ENCODE measurements at places on chromosomes 1 and 21.

- no peak overlapping the region for H3K4me3 ChIP-seq
- H3K27me3 ChIP-seq = no peaks in the 10 kb centered on the region
- peaks cover 12% of the 10 kb centered on the region for H3K36me3 ChIP-seq
- peaks cover 47% of the 10 kb centered on the region for H3K4me1 ChIP-seq
- H3K27ac ChIP-seq = no peak overlapping the region
Measured at GRCh38 chr1:232589111-232589811, 40.7 kb downstream of the SIPA1L2 start.

DNA sequence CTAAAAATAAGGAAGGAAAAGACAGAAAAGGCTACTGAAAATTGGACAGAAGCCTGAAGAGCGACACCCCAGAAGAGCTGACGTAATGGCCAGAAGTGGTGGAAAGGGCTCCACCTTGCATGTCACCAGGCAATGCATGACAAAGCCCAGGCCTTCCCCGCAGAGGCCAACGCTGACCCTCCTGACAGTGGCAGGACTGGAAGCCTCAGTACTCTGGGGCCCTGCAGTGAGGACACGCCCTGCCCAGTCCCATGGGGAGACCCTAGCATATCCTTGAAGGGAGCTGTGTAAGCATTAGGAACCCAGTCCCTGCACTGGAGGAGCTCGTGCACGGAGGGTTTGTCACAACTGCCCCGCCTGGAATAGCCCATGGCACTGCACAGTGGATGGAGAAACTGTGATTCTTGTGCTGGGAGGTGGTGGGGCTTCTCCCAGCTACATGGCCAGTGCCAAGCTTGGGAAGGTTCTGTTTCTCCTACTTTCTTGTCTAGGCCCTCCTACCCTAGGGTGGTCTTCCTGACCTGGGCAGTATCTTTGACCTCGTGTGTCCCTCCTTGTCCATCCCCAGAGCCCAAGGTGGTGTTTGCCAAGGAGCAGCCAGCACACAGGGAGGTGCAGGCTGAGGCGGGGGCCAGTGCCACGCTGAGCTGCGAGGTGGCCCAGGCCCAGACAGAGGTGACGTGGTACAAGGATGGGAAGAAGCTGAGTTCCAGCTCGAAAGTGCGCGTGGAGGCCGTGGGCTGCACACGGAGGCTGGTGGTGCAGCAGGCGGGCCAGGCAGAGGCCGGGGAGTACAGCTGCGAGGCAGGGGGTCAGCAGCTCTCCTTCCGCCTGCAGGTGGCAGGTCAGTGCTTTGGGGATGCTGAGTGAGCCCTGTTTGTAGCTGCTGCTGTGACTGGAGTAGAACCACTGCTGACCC lies 60.4 kb downstream of the OBSCN start:
- H3K36me3 ChIP-seq = no peaks in the 10 kb centered on the region
- no peak overlapping the region for H3K4me3 ChIP-seq
- DNase-seq = no peak
- no peaks in the 10 kb centered on the region for H3K27me3 ChIP-seq
- H3K4me1 ChIP-seq = no peaks in the 10 kb centered on the region
- H3K27ac ChIP-seq = no peak overlapping the region

GRCh38 chr21:36436829-36437744 lies 42.8 kb downstream of the CLDN14 start:
- no peak overlapping the region for H3K27ac ChIP-seq
- peaks cover 12% of the 10 kb centered on the region for H3K27me3 ChIP-seq
- no peak for DNase-seq
- H3K36me3 ChIP-seq = no peaks in the 10 kb centered on the region

GRCh38 chr21:44437696-44438431 lies 17.4 kb upstream of the LRRC3 start:
- no peak overlapping the region for H3K27ac ChIP-seq
- no peaks in the 10 kb centered on the region for H3K27me3 ChIP-seq
- no peak for DNase-seq
- no peak overlapping the region for H3K4me3 ChIP-seq
- H3K4me1 ChIP-seq = no peaks in the 10 kb centered on the region

GRCh38 chr1:185695299-185695698 lies 38.9 kb upstream of the HMCN1 start:
- no peak overlapping the region for H3K4me3 ChIP-seq
- H3K4me1 ChIP-seq = peaks cover 12% of the 10 kb centered on the region
- peaks cover 9% of the 10 kb centered on the region for H3K27me3 ChIP-seq
- DNase-seq = no peak
- no peak overlapping the region for H3K27ac ChIP-seq

DNA sequence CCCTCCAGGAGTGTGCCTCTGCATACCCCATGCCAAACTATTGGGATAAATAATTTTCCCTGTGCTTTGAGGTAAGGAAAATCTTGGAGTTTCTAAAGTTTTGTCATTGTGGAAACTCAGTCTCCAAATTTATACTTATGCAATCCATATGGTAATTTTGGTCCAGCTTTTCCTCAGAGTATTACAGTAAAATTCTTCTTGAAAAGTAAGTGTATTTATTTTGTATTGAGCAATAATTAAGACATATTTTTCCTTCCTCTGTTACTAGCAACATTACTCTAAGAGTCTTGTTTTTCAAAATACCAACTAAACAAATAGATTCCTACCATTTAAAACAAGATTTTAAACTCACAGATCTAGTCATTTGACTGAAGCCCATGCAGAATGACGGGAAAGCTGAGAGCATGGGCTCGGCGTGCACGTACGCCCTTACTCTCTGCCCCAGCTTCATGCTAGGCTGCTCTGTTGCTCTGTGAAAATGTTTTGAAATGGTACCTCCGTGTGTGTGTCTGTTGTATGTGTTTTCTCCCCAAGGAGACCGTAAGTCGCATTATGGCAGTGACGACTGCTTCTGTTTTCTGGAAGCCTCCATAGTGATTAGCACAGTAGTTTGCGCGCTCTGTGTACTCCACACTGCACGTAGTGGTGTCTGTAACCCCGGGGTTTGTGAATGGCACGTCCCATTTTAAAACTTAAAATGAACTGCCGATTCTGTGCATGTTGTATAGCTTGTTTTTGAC lies 165.3 kb downstream of the SDCCAG8 start:
- peaks cover 50% of the 10 kb centered on the region for H3K4me1 ChIP-seq
- H3K36me3 ChIP-seq = peaks cover 14% of the 10 kb centered on the region
- peak overlapping the region; percentile 61 for H3K4me3 ChIP-seq
- no peak for DNase-seq
- H3K27ac ChIP-seq = peak overlapping the region; percentile 57

DNA sequence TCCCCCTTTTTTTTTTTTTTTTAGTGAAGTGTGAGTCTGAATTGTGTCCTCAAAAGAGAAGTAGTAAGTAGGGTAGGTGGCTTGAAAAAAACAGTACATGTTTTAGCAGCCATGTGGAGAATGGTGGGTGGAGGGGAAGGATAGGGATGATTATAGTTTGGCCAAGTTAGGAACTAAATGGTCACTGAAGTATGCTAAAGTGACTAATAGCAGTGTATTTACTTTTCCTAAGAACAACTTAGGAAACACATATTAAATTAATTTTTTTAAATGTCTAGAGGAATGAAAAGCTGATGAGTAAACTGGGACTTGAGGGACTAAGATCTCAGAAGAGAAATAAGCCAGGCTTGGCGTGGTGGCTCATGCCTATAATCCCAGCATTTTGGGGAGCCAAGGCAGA lies 55.5 kb downstream of the PLA2G4A start:
- H3K4me1 ChIP-seq = no peaks in the 10 kb centered on the region
- no peak for DNase-seq
- H3K27ac ChIP-seq = no peak overlapping the region
- H3K36me3 ChIP-seq = no peaks in the 10 kb centered on the region
- H3K27me3 ChIP-seq = peaks cover 3% of the 10 kb centered on the region

GRCh38 chr1:178543290-178543607 lies 30.3 kb downstream of the TEX35 start:
- DNase-seq = no peak
- H3K4me3 ChIP-seq = peak overlapping the region; percentile 88

DNA sequence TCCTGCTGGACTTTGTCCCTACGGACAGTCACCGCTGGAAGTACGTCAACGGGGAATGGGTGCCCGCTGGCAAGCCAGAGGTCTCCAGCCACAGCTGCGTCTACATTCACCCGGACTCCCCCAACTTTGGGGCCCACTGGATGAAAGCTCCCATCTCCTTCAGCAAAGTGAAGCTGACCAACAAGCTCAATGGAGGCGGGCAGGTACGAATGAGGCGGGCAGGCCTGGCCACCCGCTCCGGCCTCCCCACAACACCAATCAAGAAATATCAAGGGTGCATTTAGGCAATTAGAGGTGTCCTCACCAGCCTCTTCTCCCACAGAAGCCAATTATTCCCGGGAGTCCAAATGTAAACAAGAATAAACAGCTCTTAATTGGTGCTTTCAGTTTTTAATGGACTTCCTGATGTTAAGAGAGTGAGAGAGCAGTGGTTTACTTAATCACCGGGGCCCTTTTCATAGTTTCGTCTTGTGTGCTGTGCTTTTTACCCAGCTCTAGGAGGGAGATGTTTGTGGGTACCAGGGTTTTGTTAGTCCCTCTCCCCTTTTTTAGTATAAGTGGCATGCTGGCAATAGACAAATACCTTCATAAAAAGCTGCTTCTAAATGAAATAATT lies 10.7 kb downstream of the TBX19 start:
- H3K27me3 ChIP-seq = no peaks in the 10 kb centered on the region
- H3K36me3 ChIP-seq = no peaks in the 10 kb centered on the region
- no peak overlapping the region for H3K4me3 ChIP-seq
- H3K4me1 ChIP-seq = peaks cover 14% of the 10 kb centered on the region
- no peak overlapping the region for H3K27ac ChIP-seq

DNA sequence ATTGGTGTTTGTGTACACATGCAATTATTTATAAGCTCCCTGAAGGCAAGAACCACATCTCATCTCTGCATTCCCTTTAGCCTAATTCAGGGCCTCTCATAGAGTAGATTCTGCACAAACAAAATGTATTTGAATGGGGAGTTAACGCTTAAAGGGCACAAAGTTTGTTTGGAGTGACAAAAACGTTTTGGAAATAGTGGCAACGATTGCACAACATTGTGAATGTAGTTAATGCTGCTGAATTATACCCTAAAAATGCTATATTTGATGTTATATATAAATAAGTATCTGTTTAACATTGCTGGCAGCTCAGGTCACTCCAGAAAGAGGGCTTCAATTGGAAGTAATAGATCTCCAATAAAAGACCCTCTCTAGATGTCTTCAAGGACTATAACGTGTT lies 42.8 kb downstream of the TRIT1 start:
- peaks cover 34% of the 10 kb centered on the region for H3K4me1 ChIP-seq
- DNase-seq = no peak
- H3K4me3 ChIP-seq = no peak overlapping the region

DNA sequence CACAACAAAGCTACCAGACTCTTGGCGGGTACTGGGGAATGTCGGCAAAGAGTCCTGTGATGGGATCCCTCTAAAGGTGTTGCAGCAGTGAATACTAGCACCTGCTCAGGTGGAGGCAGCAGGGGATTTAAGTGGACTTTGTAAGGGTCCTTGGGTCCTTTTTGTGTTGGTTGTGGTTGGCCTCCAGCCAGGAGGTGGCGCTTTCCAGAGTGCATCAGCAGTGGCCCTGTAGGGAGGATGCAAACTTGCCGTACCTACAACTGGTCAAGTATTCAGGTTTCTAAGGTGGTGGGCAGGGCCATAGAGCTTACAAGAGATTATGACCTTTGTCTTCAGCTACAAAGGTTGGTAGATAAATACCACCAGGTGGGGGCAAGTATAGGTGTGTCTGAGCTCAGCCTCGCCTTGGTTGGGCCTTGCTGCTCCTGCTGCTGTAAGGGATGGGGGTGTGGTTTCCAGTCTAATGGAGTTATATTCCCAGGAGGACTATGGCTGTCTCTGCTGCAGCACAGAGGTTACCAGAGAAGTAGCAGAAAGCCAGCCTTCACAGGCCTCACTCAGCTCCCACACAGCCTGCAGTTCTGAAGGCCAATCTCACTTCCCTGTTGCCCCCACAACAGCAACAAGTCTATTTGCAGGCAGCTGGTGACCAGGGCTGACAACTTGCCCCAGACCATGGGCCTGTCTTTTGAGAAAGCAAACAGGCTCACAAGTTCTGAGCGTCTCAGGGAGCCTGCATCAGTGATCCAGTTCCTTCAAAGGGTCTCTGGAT lies 7.3 kb downstream of the OR2M5 start:
- no peak overlapping the region for H3K27ac ChIP-seq
- no peaks in the 10 kb centered on the region for H3K27me3 ChIP-seq
- no peak overlapping the region for H3K4me3 ChIP-seq
- H3K4me1 ChIP-seq = no peaks in the 10 kb centered on the region
- no peak for DNase-seq

- no peak overlapping the region for H3K4me3 ChIP-seq
- no peak for DNase-seq
- H3K36me3 ChIP-seq = peaks cover 39% of the 10 kb centered on the region
- no peaks in the 10 kb centered on the region for H3K4me1 ChIP-seq
- no peaks in the 10 kb centered on the region for H3K27me3 ChIP-seq
Measured at GRCh38 chr1:113714606-113715269, 44.5 kb downstream of the PHTF1 start.

- H3K27ac ChIP-seq = peak overlapping the region; percentile 95
- H3K4me1 ChIP-seq = peaks cover 86% of the 10 kb centered on the region
- H3K36me3 ChIP-seq = peaks cover 3% of the 10 kb centered on the region
- peak overlapping the region; percentile 68 for H3K4me3 ChIP-seq
Measured at GRCh38 chr1:53413175-53414001, 45.8 kb upstream of the DMRTB1 start.

DNA sequence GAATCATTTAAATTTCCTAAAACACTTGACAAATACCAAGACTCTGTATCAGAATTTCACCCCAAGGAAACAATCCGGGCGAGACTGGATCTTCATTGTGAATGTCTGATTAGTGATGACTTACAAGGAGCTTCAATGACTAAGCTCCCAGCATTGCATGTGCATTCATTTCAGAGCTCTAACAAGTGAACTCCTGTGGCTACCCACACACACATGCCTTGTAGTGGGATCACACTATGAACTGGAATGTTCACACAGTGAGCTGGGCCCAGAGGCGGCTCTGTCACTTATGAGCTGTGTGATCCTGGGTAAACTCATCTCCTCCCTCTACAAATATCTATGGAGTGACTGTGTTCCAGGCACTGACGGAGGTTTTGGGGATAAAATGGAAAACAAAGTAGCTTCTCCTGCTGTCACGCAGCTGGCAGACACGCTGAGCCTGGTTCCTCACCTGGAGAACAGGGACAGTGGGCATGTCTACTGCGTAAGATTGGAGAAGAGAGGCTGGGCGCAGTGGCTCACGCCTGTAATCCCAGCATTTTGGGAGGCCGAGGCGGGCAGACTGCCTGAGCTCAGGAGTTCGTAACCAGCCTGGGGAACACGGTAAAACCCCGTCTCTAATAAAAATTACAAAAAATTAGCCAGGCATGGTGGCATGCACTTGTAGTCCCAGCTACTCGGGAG lies 56.9 kb downstream of the CLSTN1 start:
- DNase-seq = no peak
- H3K27me3 ChIP-seq = no peaks in the 10 kb centered on the region
- no peak overlapping the region for H3K27ac ChIP-seq
- H3K36me3 ChIP-seq = peaks cover 7% of the 10 kb centered on the region

- peaks cover 2% of the 10 kb centered on the region for H3K27me3 ChIP-seq
- peaks cover 22% of the 10 kb centered on the region for H3K36me3 ChIP-seq
- no peak for DNase-seq
Measured at GRCh38 chr1:18949686-18950400, 6.6 kb downstream of the IFFO2 start.

GRCh38 chr1:31776032-31776431 lies 11.9 kb upstream of the ADGRB2 start:
- peaks cover 2% of the 10 kb centered on the region for H3K36me3 ChIP-seq
- H3K4me1 ChIP-seq = peaks cover 15% of the 10 kb centered on the region
- peaks cover 46% of the 10 kb centered on the region for H3K27me3 ChIP-seq
- no peak for DNase-seq
- H3K27ac ChIP-seq = no peak overlapping the region
- no peak overlapping the region for H3K4me3 ChIP-seq

GRCh38 chr1:208335371-208336136 lies 91.4 kb upstream of the PLXNA2 start:
- H3K36me3 ChIP-seq = no peaks in the 10 kb centered on the region
- no peak overlapping the region for H3K4me3 ChIP-seq
- H3K27ac ChIP-seq = no peak overlapping the region
- no peaks in the 10 kb centered on the region for H3K4me1 ChIP-seq
- peaks cover 23% of the 10 kb centered on the region for H3K27me3 ChIP-seq
- no peak for DNase-seq

Measured in activated T-helper 1 cell treated with anti-CD3 and anti-CD28 coated beads, Interleukin-12 subunit alpha, Interleukin-12 subunit beta, Interleukin-2, Interleukin-4 antibody, amounts not matched to agents 30 ng/mL and 10 ng/mL and 1 ng/mL, durations not matched to agents 14 hours and 24 hours and 36 hours (primary cell).